ENCODE measurements at places on chromosomes 1 and 21. TPM values are rescaled to one million over a fixed set of nuclear protein-coding genes. Genes with fewer than 3 reads are reported as not detected.

GRCh38 chr21:14270631-14271030, 54.7 kb downstream of the RBM11 start:
- H3K36me3 ChIP-seq, result no peaks in the 10 kb centered on the region
- DNase-seq, result no peak
- H3K27me3 ChIP-seq, result no peaks in the 10 kb centered on the region
- H3K4me3 ChIP-seq, result no peak overlapping the region
- H3K27ac ChIP-seq, result no peak overlapping the region

DNA sequence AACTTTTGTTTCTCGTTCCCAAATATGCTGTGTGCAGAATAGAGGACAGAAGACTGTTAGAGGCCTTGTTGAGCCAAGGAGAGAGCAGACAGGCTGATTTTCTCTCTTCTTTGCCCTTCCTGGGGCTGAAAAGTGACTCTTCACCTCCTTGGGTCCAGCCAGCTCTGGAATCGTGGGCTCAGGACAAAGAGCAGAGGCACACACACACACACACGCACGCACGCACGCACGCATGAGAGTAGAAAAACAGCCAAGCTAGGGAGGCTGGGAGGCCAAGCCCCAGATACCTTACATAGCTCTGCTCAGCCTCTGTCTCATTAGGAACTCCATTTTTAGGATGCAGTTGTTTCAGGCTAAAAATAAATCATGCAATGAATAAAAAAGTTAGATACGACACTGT, at the start of gene CASQ2:
TSS of gene CASQ2 (minus strand) at position 166 of the 400 bp plus-strand sequence. CDS start 173 bp downstream, outside the sequence.
- no peaks in the 10 kb centered on the region for H3K4me1 ChIP-seq
- H3K27ac ChIP-seq, result no peak within 1 kb of the TSS
- no peaks in the 10 kb centered on the region for H3K36me3 ChIP-seq
- no peaks in the 10 kb centered on the region for H3K27me3 ChIP-seq
- DNase-seq, result no peak
- no peak within 1 kb of the TSS for H3K4me3 ChIP-seq

DNA sequence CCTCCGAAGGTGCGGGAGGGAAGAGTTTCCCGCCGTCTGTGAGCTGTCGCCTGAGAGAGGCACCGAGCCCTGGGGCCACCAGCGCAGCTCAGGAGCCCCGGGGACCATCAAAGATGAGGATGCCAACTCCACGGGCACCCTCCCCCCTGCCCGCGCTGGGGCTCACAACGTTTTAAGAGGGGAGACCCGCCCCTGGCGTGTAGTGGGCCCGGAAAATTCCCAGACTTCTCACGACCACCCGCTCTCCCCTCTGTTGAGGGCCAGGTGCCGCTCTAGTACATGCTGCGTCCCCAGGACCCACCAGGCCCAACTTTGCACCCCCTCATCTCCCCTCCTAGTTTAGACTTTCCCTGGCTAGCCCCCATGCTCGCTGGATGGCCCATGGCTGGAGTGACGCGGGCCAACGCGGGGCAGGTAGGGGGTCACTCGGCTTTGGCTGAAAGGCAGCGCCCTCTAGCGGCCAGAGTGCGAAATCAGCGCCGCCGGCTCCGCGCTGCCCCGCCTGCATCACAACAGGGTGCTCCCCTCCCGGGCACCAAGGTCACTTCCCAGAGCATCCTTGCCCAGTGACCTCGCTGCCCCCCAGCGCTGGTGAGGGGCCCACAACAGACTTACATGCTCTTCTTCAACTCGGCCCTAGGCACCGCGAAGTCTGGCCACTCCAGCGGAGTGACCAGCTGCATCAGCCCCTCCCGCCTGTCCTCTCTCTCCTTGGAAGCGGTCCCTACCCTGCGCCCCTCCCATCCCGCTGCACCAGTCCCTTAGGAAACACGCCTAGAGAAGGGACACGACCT, 1.8 kb downstream of the CD160 start:
- DNase-seq, result peak; percentile 37
- H3K27me3 ChIP-seq, result no peaks in the 10 kb centered on the region
- H3K27ac ChIP-seq, result no peak overlapping the region

DNA sequence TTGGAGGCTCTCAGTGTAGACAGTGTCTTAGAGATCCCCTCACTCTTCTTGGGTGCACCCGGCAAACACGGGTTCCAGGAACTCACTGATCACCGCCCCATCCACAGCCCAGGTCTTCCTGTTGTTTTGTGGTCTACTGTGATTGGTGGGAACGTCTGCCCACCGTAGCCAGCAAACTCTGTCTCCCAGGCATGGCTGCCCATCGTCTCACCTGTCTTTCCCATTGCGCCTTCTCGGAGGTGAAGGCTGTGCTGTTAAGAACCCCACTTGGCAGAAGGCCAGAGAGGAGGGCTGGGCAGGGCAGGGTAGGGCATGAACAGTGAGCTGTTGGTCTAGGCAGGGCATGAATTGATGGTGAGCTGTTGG, 14.1 kb upstream of the KCNA2 start:
- no peak for DNase-seq
- no peaks in the 10 kb centered on the region for H3K4me1 ChIP-seq
- no peaks in the 10 kb centered on the region for H3K36me3 ChIP-seq
- H3K4me3 ChIP-seq, result no peak overlapping the region

DNA sequence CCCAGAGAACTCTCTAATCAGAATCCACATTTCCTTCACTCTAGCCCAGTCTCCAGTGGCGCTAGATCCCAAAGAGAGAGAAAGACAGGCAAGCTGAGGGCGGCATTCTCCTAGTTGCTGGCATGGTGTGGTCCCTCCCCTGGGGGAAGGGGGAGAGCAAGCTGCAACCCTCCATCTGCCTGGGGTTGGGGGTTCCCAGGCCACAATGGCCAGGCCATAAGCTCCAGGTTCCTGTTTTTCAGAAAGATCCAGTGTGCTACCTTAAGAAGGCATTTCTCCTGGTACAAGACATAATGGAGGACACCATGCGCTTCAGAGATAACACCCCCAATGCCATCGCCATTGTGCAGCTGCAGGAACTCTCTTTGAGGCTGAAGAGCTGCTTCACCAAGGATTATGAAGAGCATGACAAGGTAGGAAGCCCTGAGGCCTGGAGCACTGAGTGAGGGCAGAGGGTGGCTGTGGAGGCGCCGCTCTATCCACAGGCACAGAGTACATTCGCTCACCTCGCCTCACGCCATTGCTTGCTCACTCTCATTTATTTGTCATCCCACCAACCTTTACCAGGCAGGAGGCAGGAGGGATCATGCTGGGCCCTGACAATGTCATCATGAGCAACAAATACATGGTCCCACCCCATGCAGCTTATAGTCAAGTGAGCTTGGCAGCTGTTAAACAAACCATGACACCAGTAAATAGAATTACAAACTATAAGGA, 6.6 kb downstream of the CSF1 start:
- no peak for DNase-seq
- H3K36me3 ChIP-seq, result peaks cover 7% of the 10 kb centered on the region
- no peak overlapping the region for H3K4me3 ChIP-seq
- no peak overlapping the region for H3K27ac ChIP-seq
- no peaks in the 10 kb centered on the region for H3K4me1 ChIP-seq

- H3K4me1 ChIP-seq, result no peaks in the 10 kb centered on the region
- H3K27me3 ChIP-seq, result no peaks in the 10 kb centered on the region
Observed at GRCh38 chr21:32698971-32699693, 28.7 kb downstream of the SYNJ1 start.

DNA sequence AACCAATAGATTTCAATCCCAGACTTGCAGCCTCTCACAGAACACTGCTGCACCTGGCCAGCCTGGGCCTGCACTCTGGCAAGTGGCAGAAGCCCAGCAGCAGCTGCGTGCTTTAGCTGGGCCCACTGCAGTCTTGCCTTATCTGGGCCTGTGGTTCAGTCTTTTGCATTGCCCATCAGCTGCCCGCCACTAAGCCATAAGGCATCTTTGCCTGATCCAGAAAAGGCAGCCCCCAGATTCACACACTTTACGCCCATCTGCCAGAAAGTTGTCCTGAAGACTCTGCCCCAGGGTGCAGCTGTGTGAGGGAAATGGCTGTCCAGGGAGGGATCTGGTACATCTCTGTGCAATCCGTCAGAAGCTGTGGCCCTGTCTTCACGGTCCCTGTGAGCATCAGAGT, 217.0 kb downstream of the DNAH14 start:
- no peaks in the 10 kb centered on the region for H3K4me1 ChIP-seq
- H3K27ac ChIP-seq, result no peak overlapping the region
- H3K36me3 ChIP-seq, result no peaks in the 10 kb centered on the region
- no peak overlapping the region for H3K4me3 ChIP-seq
- H3K27me3 ChIP-seq, result no peaks in the 10 kb centered on the region
- DNase-seq, result no peak

- no peak overlapping the region for H3K4me3 ChIP-seq
- no peaks in the 10 kb centered on the region for H3K36me3 ChIP-seq
- no peaks in the 10 kb centered on the region for H3K27me3 ChIP-seq
- H3K4me1 ChIP-seq, result no peaks in the 10 kb centered on the region
- H3K27ac ChIP-seq, result no peak overlapping the region
- DNase-seq, result no peak
Observed at GRCh38 chr1:87362063-87362833, 33.6 kb downstream of the LMO4 start.

GRCh38 chr1:207010726-207011125, 21.8 kb downstream of the C1orf116 start:
- H3K4me3 ChIP-seq, result no peak overlapping the region
- peak overlapping the region; percentile 59 for H3K27ac ChIP-seq
- DNase-seq, result no peak
- H3K4me1 ChIP-seq, result peaks cover 14% of the 10 kb centered on the region
- H3K36me3 ChIP-seq, result no peaks in the 10 kb centered on the region

DNA sequence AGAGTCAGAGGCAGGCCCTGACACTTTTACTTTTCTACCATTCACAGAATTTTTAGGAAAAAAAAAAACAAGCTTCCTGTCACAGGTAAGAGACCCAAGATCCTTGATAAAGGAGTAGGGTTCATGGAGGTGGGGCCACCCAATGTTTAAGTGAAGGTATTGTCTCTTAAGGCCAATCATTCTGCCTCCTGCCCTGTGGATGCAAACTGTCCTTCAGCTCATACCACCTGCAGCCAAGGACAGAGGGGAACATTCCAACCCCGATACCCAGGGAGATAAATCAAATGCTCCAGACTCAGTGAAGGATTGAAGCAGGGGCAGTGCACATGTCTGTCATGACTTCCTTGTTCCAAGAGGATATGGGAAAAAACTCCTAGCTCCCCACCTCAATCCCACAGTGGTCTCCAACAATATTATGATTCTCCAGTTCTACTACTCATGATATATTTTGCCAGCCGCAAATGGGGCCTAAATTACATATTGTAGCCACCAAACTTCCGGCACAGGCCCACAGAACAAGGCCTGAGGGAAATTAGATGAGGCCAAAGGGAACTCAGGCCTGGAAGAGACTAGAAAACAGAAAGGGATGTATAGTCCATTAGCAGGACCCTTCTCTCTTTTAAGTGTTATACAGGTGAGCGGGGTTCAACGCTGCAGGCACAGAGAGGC, 59.5 kb downstream of the TRABD2B start:
- H3K4me3 ChIP-seq, result no peak overlapping the region
- no peak for DNase-seq
- no peaks in the 10 kb centered on the region for H3K36me3 ChIP-seq
- H3K27ac ChIP-seq, result no peak overlapping the region
- H3K27me3 ChIP-seq, result no peaks in the 10 kb centered on the region
- H3K4me1 ChIP-seq, result no peaks in the 10 kb centered on the region

- no peak for DNase-seq
- H3K27me3 ChIP-seq, result no peaks in the 10 kb centered on the region
- H3K4me1 ChIP-seq, result no peaks in the 10 kb centered on the region
- H3K36me3 ChIP-seq, result no peaks in the 10 kb centered on the region
- H3K4me3 ChIP-seq, result no peak overlapping the region
- H3K27ac ChIP-seq, result no peak overlapping the region
Observed at GRCh38 chr21:35227786-35228185, 178.7 kb upstream of the RUNX1 start.

GRCh38 chr21:41482980-41483379, 25.0 kb downstream of the TMPRSS2 start:
- H3K27me3 ChIP-seq, result no peaks in the 10 kb centered on the region
- H3K36me3 ChIP-seq, result peaks cover 11% of the 10 kb centered on the region
- no peak overlapping the region for H3K4me3 ChIP-seq
- H3K4me1 ChIP-seq, result peaks cover 7% of the 10 kb centered on the region
- H3K27ac ChIP-seq, result no peak overlapping the region

GRCh38 chr21:35048183-35048601, 910 bp downstream of the RUNX1 start:
- H3K27ac ChIP-seq, result no peak overlapping the region
- H3K4me1 ChIP-seq, result peaks cover 3% of the 10 kb centered on the region
- H3K27me3 ChIP-seq, result no peaks in the 10 kb centered on the region
- no peak for DNase-seq

- H3K4me3 ChIP-seq, result no peak overlapping the region
- H3K4me1 ChIP-seq, result no peaks in the 10 kb centered on the region
- H3K27me3 ChIP-seq, result no peaks in the 10 kb centered on the region
- DNase-seq, result no peak
Observed at GRCh38 chr1:201053155-201053860, 29.8 kb upstream of the KIF21B start.

GRCh38 chr1:219124163-219124562, 49.5 kb upstream of the LYPLAL1 start:
- H3K27me3 ChIP-seq, result no peaks in the 10 kb centered on the region
- no peak overlapping the region for H3K4me3 ChIP-seq
- no peak for DNase-seq
- H3K4me1 ChIP-seq, result no peaks in the 10 kb centered on the region
- no peak overlapping the region for H3K27ac ChIP-seq

DNA sequence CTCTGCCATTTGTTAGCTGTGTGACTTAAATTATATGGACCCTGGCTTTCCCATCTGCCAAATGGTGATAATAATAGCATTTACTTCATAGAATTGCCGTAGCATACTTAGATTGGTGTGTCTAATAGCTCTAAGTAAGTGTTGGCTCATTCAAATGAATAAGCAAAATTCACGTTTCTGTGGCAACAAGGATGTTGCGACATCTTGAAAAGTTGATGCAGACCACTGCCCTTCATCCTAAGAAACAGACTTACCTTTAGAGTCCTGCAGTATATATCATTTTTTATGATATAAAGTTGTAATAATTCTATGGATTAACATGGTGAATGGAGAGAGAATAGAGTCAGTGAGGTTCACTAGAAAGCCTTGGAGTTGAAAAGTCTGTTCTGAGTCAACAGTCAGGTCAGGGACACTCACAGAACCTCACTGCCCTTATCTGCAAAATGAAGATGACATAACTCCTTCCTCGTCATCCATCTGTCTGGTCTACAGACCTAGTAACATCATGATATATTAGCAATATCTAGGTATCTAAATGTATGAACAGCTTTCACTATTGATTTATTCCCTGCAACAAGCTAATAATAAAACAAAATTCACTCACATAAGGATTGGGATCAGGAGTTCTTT, 167.3 kb upstream of the C8B start:
- no peak overlapping the region for H3K4me3 ChIP-seq
- DNase-seq, result no peak
- H3K4me1 ChIP-seq, result no peaks in the 10 kb centered on the region
- H3K27ac ChIP-seq, result no peak overlapping the region
- no peaks in the 10 kb centered on the region for H3K36me3 ChIP-seq
- no peaks in the 10 kb centered on the region for H3K27me3 ChIP-seq

The SLC50A1 gene
- 26.6 TPM for total RNA-seq

The KCNAB2 gene
- total RNA-seq, result 5.5 TPM

The VANGL2 gene
- total RNA-seq, result 13.6 TPM

The ITPKB gene
- 49.2 TPM for total RNA-seq
